ENCODE measurements at places on chromosomes 2 and 18. TPM values are rescaled to one million over a fixed set of nuclear protein-coding genes. Genes with fewer than 3 reads are reported as not detected.

Gene REG3G
- total RNA-seq: not detected

Gene TRABD2A
- total RNA-seq: 0.68 TPM

Gene RNF144A
- 13.7 TPM for total RNA-seq

Gene LYG1
- total RNA-seq: 2.3 TPM

Gene ADGRF3
- 0.59 TPM for total RNA-seq
